NCI-H1417 (cell line): ENCODE measurements at places on chromosomes 1 and 21.
A peak's percentile ranks its signal among the peaks of the same experiment; 100 is the strongest.

GRCh38 chr1:85438353-85438752 lies 26.6 kb downstream of the DDAH1 start:
- no peak for DNase-seq

DNA sequence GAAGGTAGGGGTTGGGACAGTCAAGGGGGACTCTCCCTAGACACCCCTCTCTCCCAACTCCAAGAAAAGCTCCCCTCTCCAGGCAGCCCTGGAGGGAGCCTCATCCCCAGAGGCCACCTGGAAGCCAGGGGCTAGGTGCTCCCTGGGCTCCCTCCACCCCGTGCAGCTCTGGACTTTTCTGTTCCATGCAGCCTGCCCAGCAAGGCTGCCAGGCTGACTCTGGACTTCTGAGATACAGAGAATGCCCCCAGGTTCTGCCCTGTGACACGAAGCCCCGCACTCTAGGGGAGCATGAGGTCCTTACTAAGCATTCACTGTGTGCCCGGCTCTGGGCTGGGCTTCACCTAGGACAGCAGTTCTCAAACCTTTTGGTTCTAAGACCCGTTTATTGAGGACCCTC lies 10.2 kb downstream of the SYT2 start:
- DNase-seq = no peak

- no peak for DNase-seq
Observed at GRCh38 chr1:56434740-56435139, 144.6 kb downstream of the PLPP3 start.

DNA sequence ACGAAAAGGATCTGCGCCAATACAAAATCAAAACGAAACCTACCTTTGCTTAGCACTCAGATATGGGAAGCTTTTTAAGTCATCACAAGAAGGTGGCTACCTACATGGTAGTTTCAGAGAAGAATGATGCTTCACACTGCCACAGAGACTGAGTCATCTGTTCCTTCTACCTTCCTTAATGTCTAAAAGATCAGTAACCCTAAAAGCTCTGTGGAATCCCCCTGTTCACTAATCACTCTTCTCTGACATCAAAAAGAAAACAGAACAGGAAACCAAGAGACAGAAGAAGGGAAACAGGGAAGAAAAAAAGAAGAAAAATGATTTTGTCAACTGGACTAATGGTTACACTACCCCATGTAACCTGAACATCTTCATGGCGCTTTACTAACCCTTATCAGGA lies 177.2 kb downstream of the SMYD3 start:
- DNase-seq = no peak

DNA sequence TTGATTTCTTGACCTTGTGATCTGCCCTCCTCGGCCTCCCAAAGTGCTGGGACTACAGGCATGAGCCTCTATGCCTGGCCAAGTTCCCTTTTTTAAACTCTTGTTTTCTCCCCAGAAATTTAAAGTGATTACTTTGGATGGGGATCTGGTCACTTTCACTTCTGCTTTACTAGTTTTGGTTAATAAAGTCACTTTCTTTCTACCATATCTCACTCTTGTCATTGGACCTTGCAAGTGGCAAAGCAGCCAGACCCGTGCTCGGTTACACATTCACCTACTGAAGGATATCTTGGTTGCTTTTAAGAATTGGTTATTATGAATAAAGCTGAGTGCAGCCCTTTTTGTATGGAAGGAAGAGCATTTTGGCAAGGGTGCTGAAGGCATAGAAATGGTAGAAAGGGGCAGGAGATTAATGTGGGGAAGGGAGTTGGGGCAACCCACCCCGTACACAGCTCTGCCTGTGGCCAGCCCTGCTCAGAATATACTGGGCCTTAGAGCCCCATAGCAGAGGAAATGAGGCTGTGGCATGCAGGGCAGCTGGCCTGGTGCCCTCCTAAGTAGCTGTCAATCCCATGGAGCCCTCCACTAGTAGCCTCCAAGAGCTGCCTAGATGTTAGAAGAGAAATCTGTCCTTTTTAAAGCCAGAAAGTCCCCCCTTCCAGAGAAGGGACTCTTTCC lies 40.7 kb downstream of the CD2 start:
- DNase-seq = no peak

GRCh38 chr1:81226603-81226928 lies 574.2 kb upstream of the ADGRL2 start:
- DNase-seq = no peak

- no peak for DNase-seq
Observed at GRCh38 chr21:42118901-42119300, 47.8 kb downstream of the UMODL1 start.

- no peak for DNase-seq
Observed at GRCh38 chr21:40235528-40235927, 368.3 kb downstream of the PCP4 start.

DNA sequence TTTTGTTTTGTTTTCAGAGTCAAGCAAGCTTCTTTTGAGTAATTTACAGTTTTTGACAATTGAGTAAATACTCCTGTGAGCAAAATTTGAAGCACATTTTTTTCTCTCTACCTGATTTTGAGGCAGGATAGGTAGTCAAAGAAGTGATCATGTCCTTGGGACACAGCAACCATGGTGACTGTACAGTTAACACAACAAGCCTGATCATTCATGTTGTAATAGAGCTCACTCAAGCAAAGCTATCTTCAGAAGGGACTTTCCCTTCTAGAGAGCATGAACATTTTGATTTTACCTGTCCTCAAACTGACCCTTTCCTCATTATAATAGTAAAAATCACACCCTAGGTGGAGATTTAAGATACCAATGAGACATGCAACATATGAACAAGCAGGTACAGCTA lies 126.5 kb upstream of the KCNK1 start:
- no peak for DNase-seq

GRCh38 chr1:97277891-97278654 lies 556.5 kb downstream of the PTBP2 start:
- DNase-seq = no peak

GRCh38 chr1:88191917-88192316 lies 492.2 kb upstream of the PKN2 start:
- no peak for DNase-seq

DNA sequence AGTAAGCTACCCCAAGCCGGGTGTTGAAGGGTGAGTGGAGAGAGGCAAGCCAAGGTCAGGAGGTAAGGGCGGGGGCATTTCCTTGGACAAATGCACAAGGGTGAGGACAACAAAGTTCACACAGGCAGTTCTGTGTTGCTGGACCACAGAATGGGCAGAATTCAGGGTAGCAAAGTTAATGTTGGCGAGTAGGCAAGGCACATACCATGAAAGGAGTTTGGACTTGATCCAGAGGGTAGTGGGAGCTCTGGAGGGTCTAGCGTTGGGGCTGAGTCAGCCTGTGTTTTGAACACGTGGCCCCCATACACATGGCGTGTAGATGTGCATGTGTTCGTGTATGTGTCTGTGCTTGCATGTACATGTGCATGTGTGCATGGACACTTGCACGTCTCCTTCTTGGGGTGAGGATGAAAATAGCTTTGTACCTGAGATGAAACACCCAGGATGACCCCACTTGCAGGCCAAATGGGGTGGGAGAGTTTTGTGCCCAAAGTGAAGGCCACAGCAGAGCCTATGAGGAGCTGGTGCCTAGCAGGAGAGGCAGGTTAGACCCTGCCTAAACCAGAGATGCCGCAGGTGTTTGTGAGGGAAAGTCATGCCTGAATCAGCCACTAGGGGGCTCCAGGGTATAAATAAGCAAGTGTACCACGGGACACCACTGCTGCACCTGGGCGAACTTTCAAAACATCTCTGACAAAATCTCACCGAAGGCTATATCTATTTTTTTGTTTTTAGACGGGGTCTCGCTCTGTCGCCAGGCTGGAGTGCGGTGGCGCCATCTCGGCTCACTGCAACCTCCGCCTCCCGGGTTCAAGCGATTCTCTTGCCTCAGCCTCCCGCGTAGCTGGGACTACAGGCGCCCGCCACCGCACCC lies 21.8 kb downstream of the SLC27A3 start:
- peak; percentile 91 for DNase-seq

- DNase-seq = peak; percentile 6
Observed at GRCh38 chr1:110756506-110756905, 81.8 kb upstream of the KCNA3 start.

- no peak for DNase-seq
Observed at GRCh38 chr21:37552496-37553029, 186.0 kb downstream of the DYRK1A start.

DNA sequence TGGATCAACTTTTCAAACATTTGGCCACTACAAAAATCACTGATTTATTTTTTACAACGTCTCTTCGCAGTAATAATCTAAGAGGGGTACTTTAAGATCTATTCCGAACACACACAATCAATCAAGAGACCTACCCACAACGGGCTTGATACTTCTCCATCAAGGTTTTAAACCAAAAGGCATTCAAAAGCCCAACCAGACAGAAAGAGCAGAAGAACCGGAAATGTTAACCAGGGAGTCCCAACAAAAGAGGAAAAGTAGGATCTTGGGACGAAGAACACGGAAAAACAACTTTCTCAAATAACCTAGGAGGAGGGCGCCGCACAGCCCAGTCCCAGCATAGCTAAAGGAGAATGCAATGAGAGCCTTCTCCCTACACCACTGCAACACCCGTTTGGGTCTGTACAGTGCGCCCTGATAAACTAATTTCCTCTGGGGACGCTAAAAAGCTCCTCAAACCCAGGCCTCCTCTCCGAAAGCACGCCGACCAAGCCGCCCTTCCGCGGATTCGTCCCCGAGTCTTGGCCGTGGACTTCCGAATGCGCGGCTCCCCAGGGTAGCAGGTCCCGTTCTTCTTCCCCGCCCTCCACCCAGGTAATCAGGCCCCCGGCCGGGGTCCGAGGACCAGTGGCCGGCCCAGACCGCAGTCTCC lies 623 bp downstream of the RPL22 start:
- no peak for DNase-seq

DNA sequence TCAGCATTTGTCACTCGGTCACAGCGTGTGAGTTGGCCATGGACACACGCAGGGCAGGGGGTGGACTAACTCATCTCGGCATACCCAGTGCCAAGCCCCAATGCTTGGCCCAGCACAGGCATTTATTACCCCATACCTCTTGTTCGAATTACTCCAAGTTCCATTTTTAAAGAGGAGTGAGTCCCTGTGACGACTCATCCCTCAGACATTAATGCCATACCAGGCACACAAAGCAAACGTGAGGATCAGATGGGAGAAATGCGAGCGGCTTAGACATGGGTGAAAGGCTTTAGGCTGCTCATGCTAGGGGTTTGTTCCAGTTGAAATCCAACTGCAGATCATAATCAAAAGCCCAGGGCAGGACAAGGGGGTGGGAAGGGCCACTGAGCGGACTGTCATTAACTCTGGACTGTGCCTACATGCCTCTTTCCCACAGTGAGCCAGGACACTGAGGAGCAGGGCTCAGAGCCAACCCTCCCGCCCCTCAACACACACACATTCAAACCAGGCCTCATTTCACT lies 118.5 kb upstream of the NGF start:
- peak; percentile 67 for DNase-seq

- DNase-seq = no peak
Observed at GRCh38 chr1:218467101-218468072, 122.3 kb downstream of the TGFB2 start.
